T-helper 22 cell (primary cell): ENCODE measurements at places on chromosomes 13 and 19.

GRCh38 chr19:15252398-15253018 lies 20.3 kb upstream of the EPHX3 start:
- no peak for DNase-seq

GRCh38 chr13:49667773-49668172 lies 23.5 kb downstream of the EBPL start:
- DNase-seq = no peak

GRCh38 chr13:94339116-94339687 lies 140.3 kb downstream of the DCT start:
- no peak for DNase-seq

GRCh38 chr19:3178377-3178972 lies at the start of gene S1PR4:
Gene S1PR4 (plus strand): TSS chr19:3178769. CDS start chr19:3178793, 24 bp downstream.
- peak; percentile 51 for DNase-seq

GRCh38 chr13:49042476-49042875 lies 66.8 kb downstream of the FNDC3A start:
- DNase-seq = no peak

DNA sequence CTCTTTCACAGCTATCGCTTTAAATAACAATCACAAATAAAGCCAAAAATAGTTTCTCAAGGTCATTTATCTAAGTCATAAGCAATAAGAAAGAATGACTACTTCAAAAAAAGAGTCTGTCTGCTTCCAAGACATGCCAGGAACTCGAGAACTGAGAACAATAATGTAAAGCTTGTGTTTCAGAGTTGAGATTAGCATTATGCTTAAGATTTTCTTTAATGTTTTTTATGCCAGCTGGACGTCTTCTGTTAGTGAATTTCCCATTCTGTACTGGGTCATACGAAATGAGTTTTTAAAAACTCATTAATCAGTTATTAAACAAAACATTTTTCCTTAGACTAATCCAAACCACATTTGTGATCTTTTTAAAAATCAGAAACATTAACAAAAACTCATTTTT lies 3.2 kb upstream of the SPRYD7 start:
- DNase-seq = no peak

- no peak for DNase-seq
These were observed 5.3 kb downstream of the DMAC2 start for GRCh38 chr19:41434450-41434849.

- DNase-seq = peak; percentile 71
These were observed 665 bp downstream of the GPX4 start for GRCh38 chr19:1104311-1105007.

DNA sequence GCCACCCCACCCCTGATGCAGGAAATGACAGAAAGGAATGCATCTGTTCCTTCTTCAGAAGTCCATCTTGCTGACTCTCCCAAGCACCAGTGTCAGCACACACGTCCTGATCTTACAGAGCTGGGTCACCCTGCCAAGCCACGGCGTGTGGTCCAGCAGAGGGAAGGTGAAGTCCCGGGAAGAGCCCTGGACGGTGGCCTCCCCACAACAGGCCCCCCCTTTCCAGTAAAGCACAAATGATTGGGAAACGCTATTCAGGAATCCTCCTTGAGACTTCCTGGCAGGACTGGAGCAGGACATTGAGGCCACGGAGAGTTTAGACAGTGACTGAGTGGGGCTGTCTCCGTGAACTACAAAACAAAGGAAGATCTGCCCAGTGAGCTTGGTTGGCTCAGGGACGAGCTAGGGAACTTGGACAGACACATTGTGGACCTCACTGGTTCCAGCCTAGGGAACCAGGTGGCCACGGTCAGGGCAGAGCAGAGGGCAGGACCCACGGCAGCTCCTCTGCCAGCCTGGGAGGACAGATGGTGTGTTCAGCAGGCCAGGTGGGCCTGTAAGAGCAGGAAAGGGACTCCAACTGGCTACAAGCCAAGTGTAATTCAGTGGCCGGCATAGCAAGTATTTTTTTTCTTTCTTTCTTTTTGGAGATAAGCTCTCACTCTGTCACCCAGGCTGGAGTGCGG lies 41.7 kb downstream of the ELL start:
- no peak for DNase-seq

GRCh38 chr13:98142380-98143156 lies at the start of gene FARP1:
Gene FARP1 (plus strand): TSS chr13:98143094. CDS start chr13:98213243, 70,149 bp downstream.
- no peak for DNase-seq
